ENCODE measurements at places on chromosomes 3 and 15.
A peak's percentile ranks its signal among the peaks of the same experiment; 100 is the strongest.

DNA sequence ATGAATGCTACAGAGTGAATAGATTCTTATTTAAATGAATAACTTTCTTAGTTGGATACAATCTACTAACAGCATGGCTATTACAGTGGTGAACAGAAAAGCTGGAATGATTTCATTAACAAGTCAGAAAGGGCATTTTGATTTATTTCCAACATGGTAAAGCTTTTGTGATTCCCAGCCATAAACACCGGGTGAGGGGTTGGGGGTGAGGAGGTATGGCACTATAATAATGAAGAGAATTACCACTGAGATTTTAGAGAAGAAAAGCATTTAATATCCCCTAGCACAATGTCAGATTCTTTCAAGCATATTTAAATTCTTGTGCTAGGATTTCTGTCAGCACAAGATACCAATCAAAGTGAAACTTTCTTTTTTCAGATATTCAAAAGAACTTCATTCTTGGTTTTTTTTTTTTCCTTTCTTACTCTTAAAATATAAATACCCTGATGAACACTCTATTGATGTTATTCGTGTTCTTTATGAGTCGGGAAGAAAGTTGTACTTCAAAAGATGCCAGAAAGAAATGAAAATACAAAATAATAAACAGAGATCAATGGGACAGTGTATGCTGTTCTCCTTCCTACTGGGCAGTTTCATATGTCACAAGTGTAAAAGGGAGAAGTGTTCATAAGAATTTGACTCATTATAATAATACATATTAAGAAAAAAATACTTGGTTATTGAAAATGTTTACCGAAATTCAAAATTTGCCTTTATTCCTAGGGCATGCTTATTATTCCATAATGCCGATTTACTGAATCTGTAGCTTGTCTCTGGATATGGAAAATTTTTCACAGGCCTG lies 522.8 kb downstream of the CADM2 start:
- DNase-seq = no peak

DNA sequence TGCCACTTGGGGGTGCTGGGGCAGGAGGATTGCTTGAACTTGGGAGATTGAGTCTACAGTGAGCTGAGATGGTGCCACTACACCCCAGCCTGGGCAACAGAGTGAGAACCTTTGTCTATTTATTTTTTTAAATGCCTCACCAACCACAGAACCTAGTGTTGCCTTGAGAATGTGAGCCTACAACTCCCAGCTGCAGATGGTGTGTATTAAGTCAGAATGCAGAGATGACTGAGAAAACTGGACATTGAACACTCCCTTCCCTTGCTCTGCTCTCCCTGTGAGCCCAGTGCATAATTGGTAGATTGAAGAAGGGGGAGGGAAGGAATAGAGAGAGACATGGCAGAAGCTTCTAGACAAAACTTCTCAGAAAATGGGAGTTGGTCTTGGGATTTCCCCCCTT lies 53.5 kb downstream of the CCDC33 start:
- no peak for DNase-seq

DNA sequence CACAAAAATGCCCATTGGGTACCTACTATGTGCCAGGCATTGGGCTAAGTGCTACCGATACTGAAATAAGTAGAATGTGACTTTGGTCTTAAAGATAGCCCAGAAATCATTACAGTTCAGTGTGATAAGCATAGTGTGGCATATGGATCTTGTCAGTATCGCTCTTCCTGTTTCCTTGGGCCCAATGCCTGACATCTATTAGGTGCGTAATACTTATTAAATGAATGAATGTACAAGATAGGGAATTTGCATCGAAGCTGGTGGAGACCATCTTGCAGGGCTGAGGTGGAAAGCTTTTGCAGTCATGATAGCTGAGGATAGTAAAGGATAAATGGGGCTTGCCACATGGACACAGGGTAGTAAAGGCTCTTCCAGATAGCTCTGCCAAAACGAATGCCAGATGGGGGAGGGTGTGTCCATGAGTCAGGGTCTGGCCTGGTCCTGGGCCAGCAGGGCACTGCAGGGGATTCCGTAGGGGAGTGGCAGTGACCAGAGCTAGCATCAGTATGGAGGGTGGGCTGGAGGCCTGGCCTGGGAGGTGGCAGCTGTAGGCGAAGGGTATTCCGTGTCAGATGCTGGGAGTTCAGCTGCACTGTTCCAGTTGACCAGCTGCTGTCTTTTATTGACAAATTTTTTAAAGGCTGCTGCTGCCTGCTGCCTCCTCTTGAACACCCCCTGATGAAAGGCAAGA lies 23.5 kb downstream of the TSEN2 start:
- DNase-seq = no peak

GRCh38 chr3:48301020-48301799 lies 32.3 kb downstream of the SPINK8 start:
- peak; percentile 80 for DNase-seq

DNA sequence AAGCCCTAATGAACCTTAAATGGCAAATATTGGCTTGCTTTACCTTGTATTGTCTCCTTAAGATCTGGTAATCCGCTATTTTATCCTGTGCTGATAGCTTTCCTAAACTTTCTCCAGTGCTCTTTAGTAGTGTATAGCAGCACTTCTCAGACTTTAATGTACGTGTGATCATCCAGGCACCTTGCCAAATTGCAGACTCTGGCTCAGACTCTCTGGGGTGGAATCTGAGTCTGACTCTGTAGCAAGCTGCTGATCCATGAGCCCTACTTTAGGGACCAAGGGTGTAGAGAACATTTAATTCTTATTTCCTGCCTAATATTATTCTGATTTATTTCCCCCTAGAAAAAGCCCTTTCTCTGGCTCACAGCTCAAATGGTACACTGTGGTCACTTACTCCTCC lies 518.8 kb upstream of the ZNF385D start:
- no peak for DNase-seq

DNA sequence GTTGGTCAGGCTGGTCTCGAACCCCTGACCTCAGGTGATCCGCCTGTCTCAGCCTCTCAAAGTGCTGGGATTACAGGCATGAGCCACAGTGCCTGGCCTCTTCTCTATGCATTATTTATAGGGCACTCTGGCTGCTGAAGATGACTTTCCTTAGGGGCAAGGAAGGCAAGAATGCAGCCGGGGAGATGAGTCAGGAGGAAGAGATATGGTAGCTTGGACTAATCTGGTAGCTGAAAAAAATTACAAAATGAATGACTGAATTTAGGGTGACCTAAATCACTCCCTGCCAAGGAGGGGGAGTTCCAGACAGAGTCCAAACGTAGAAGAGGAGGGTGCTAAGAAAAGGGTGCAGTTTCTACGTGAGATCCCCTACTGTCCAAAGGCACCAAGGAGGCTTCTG lies 14.2 kb downstream of the RHCG start:
- no peak for DNase-seq

- DNase-seq = no peak
Measured at GRCh38 chr3:100297784-100298183, 36.8 kb upstream of the NIT2 start.

GRCh38 chr3:29514912-29515311 lies 234.0 kb downstream of the RBMS3 start:
- no peak for DNase-seq

GRCh38 chr3:61414456-61414855 lies 146.9 kb upstream of the PTPRG start:
- DNase-seq = no peak

DNA sequence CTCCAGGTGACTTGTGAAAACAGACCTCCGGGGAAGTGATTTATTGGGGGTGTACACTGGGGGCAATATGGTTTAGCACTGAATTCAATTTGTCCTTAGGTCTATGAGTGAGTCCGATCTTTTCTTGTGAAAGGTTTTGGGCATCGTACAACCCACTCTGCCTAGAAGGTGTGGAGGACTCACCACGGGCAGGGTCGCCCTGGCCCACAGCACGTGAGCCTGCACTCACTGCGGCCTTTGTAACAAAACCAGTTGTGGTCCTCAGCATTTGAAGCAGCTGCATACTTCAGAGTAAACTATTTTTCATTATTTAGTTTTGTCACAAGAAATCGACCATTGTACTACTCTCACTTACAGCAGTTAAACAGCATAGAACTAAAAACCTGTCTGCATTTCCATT lies 72.6 kb upstream of the BLM start:
- DNase-seq = no peak

GRCh38 chr15:75631935-75632334 lies 6.4 kb upstream of the SNUPN start:
- no peak for DNase-seq

- no peak for DNase-seq
Measured at GRCh38 chr3:15206662-15207576, 873 bp downstream of the CAPN7 start.

DNA sequence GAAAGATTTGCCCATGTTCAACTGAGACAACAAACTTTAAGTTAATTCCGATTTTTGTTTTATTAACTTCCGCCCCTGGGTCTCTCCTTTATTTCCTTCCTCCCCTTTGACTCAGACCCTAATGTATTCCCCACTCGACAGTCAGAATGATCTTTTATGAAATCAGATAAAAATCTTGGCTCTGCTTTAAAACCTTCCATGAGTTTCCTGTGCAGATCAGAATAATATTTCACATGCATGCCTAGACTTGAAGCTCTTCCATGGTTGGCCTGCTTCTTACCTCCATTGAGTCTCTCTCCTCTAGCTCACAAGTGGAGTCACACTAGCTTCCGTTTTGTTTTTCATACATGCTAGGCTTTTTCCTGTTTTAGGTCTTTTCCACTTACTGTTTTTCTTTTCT lies 116.8 kb upstream of the SPATA16 start:
- DNase-seq = no peak

DNA sequence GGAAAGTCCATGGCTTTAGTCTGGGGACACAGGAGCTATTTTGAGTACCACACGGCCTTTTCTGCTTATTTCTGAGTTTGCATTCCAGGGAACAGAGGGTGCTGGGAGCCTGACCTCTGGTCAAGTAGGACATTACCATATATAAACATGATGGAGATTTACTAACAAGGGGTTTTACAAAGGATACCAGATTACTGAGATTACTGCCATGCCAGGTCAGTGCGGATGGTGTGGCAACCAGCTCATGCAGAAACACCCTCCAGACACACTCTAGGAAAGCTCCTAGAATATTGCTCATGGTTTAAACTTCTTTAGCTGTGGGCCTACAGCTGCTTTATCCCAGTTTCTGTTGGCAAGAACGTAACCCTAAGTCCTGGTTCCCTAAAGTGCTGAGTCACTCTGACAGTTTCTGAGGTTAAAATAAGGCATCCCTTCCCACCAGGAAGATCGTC lies 54.3 kb upstream of the AGTR1 start:
- no peak for DNase-seq

DNA sequence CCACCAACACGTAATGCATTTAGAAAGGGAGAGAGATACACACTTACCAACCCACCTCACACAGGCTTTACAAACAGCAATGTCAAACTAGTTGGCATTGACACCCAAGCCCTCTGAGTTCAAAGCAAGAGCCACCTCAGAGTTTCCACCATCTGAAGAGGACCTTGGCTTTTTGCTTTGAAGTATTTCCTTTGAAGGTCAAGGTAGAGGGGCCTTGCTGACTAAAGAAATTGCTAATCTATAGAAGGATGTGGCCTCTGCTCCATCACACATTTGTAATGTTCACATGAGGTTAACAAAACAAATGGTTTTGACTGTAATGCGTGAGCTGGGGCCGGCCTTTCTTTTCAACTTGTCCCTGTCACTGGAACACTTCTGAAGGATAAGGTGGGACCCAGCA lies 117.7 kb downstream of the POLR2M start:
- DNase-seq = no peak

DNA sequence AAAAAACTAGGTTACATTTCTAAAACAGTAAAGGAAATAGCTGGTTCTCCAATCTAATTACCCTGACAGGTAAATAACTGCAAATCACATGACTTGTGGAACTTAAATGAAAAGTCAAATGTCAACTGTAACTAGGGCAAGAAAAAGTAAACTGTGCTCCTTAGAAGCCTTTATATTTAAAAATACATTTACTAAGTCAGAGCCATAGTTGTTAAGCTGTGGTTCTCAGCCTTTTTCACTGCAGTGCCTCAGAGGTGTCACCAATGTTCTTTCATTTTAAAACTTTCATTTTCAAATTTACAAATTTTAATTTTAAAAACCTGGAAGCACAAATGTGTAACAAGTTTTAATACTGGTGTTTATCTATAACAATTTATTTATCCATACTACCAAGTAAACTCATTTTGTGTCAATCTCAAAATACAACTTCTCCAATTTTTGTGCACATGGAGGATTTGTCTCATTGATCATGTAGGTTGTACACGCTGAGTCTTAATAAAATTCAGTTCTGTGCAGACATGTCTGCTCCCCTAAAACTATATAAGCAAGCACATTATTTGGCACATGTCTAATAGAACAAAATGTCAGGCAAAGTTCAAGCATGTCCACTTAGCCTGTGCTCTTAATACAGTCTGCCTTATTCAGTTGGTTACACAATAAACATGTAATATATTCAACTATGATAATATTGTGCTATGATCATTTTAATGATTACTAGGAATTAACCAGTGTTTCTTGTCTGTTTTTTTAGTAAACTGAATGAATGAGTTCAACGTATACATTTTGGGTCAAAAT lies 70.4 kb downstream of the DLG1 start:
- no peak for DNase-seq

GRCh38 chr3:88863196-88863595 lies 244.2 kb upstream of the EPHA3 start:
- no peak for DNase-seq
